Mucosa of descending colon (tissue), 3 donors: ENCODE measurements at places on chromosomes 3 and 15.
A peak's percentile ranks its signal among the peaks of the same experiment; 100 is the strongest.

- no peak for DNase-seq
These were observed 303.0 kb upstream of the TPRG1 start for GRCh38 chr3:188868803-188869202.

- no peak for DNase-seq
These were observed 133.1 kb downstream of the IL1RAP start for GRCh38 chr3:190646996-190647395.

GRCh38 chr15:63160638-63161037 lies 3.4 kb upstream of the RPS27L start:
- DNase-seq: no peak

DNA sequence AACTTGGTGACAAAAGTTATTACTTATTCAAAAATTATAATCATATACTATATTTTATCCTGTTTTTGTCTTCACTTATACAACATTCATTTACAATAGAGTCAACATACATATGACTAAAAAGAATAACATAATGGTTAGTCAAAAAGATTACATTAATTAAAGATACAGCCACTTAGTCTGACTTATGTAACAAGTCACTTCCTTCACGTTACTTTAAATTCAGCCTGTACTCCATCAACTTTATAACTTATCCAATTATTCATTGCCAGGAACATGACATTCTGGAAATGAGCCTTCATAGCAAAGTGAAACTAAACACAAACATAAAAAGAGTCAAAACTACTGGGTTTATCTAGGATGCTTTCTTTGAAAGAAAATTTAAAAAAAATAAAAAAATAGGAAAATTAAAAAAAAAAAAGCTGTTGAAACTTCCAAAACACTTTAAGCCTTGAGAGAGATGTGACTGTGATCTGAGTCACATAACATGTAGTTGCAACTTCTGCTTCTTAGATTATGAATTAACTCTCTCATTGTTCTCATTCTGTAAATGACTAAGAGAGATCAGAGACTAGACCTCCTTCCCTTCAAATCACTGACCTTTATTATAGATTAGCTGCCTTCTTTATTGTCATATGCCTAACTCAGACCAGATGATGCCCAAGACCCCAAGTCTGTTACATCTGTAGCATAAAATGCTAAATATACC lies 107.8 kb downstream of the MYRIP start:
- DNase-seq: no peak

DNA sequence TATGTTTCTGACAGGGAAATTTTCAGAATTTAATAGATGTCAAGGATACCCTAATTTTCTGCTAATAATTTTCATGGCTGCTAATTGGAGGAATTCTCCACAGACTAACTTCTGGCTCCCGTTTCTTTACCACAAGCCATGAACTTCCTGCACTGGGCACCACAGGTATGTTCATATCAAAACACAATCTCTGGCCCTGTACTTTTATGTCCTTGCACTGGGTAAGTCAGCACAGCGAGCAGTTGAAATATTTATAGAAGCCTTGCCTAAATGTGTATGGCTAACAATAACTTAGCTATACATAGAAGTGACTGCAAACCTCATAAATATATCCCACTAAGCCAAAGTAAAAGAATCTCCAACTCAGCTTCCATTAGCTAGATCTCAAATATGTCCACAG lies 246.9 kb downstream of the ZIC1 start:
- no peak for DNase-seq

GRCh38 chr3:157530637-157531300 lies 27.6 kb upstream of the VEPH1 start:
- DNase-seq: no peak

DNA sequence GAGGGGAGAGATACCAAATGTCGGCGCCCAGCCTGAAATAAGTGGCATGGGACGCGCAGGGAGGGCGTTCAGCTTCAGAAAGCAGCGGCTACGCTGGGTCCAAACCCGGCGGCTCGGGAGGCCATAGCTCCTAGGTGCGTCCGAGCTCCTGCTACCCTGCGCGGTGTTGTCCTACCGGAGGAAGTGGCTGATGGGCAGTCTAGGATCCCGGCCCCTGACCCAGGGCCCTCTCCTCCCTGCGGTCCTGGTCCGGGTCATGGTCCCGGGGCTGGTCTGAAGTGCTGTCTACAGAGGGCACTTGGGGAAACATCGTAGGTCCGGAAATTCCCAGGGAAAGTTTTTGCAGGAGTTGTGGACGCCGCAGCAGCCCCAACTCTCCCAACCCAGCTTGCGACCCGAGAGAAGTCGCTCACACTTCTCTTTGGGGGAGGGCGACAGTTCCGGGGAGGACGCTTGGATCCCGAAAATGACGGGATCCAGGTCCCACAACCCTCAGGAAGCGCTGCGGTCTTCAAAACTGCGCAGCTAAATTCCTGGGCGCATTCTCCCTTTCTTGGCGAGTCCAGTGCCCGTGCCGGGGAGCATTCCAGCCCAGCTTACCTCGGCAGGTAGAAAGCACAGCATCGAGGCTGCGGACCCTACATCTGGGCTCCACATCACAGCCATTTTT lies 9.1 kb upstream of the FOXB1 start:
- DNase-seq: no peak

- no peak for DNase-seq
These were observed 81.4 kb downstream of the IL12A start for GRCh38 chr3:160069986-160070385.

GRCh38 chr3:48507256-48508061 lies 3.5 kb upstream of the SHISA5 start:
- DNase-seq: peak; percentile 65

DNA sequence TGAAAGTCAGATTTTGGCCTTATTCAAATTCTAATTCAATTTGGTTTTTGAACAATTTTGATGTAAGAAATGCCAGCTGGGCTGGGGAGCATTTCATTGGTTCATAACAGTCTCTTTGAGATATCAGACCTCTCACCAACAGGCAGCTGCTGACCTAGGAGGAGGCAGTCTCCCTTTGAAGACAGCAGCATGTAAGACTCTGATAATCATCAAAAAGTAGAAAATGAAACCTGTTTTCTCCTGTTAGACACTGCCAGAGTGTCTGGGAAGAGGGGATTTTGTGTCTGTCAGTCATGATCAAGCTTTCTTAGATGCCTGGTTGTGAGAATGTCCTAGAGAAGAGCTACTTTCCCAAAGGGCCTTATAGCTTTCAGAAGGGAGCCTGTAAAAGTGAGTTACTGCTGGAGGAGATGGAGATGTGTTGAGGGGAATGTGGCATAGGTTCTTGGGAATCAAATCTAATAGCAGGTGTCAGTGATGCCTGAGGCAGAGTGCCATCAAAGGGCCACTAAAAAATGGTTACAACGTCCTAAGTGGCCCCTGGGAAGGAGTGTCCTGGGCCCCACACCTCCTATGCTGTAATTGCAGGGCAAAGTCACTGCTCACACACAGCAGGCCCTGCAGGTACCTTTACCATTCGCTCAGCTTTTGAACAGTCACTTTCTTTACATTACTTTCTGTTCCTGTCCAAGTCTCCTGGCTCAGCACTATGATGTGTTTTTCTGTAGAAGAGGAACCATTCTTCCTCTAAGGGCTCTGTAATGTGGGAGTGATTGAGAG lies 43.1 kb downstream of the FSTL1 start:
- no peak for DNase-seq

DNA sequence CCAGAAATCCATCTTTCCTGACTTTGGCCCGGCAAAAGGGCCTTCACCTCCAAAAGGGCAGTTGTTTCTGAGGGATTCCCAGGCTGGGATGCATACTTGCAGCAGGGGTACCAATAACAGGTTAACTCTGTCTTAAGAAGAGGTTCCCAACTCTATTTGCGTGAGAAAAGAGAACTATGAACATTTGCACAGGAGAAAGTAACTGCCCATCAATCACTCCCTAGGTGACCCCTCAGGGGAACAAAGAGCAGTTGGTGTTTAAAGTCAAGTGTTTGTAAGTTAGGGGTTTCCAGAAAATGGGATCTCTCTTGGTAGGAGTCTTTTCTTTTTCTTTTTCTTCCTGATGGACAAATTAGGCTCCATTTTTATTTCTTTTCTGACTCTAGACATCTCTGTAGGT lies 97.3 kb downstream of the EPHB1 start:
- no peak for DNase-seq

DNA sequence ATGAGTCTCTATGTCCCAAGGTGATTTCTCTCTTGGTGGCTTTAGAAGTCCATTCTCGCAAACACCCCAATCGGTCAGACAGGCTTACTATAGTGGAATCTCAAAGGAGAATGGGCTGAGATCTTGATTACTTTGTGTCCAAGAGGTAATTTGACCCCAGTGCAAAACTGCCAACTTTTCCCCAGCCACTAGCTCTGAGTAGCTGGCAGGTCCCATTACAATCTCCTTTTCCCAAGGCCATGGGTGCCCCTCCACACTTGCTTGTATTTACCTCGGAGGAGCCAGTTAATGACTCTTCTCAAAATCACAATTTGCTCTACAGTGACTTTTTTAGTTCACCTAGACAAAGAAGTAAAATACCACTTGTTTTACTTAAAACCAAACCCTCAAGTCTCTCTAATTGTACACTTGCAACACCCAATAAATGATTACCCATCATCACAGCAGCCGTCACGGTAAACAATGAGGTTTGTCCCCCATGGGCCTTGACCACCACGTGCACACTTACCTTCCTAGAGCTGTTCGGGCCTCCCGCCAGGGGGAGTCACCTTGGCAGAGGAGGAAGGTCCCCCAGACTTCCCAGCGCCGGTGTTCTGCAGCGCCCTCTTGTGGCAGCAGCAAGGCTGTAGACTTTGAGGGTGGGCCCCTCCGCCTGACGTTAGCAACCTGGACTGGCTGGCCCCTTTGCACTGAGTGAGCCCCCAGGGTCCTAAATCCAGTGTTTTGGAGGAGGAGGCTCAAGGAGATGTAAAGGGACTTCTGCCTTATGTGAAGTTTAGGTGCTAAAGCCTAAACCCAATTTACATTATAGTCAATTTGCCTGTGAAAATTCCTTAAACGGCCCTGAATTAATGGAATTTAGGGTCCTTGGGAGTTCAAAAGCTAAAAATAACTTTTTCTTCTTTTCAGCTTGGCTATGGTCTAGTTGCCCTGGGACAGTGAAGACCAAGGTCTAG lies 18.7 kb upstream of the HDAC11 start:
- DNase-seq: peak; percentile 65

DNA sequence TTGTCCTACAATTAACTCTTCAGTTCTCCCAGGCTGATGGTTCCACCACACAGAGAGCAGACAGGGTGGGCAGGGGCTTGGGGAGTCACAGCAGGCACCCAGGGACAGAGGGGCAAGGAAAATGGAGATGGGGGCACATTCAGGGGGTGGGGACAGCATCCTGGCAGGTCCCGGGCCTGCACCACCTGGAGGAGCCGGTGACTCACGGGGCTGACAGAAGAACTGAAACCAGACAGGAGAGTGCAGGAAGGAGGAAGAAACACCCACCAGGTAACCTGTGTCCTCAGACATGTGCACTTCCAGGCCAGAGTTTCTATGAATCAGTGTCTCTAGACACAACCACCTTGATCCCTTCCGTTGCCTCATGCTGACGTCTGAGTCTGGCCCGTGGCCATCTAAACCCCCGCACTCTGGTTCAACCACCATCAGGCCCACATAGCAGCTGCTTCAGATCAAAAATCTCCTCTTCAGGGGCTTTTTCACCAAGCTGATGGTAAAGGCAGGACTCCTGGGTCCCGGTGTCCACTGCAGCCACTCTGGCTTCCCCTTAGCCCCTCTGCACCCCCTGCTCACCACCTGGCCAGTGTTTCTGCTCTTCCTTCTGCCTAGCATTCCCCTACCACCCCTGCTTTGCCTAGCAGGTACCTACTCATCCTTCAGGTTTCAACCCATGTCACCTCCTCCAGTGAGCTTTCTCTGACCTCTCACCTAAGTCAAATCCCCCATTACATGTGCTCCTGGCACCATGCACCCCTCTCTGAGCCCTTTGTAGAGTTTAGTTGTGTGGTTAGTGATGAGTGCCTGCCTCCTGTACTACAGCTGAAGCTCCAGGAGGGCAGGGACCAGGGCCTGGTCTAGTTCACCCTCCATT lies 16.5 kb upstream of the CYP11A1 start:
- DNase-seq: peak; percentile 27

DNA sequence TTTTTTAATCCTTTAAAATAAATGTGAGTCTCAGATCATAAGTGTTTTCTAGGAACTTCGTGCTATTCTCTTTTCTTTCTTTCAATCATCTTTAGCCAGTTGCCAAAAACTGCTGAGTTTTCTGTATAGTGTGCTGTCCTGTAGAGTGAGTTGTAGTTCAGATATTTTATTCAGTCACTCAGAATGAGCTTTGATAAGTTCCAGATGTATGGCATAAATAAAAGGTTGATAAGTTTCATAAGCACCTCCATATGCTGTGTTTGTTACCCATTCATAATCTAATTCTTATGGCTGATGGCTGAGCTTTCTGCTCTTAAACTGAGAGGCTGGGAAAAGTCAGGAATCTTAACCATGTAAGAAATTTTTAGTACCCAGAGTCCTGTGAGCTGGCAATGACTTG lies 59.3 kb upstream of the COL6A6 start:
- DNase-seq: no peak
